Posterior vena cava (tissue), 2 donors: ENCODE measurements at places on chromosomes 4 and X.
A peak's percentile ranks its signal among the peaks of the same experiment; 100 is the strongest.

DNA sequence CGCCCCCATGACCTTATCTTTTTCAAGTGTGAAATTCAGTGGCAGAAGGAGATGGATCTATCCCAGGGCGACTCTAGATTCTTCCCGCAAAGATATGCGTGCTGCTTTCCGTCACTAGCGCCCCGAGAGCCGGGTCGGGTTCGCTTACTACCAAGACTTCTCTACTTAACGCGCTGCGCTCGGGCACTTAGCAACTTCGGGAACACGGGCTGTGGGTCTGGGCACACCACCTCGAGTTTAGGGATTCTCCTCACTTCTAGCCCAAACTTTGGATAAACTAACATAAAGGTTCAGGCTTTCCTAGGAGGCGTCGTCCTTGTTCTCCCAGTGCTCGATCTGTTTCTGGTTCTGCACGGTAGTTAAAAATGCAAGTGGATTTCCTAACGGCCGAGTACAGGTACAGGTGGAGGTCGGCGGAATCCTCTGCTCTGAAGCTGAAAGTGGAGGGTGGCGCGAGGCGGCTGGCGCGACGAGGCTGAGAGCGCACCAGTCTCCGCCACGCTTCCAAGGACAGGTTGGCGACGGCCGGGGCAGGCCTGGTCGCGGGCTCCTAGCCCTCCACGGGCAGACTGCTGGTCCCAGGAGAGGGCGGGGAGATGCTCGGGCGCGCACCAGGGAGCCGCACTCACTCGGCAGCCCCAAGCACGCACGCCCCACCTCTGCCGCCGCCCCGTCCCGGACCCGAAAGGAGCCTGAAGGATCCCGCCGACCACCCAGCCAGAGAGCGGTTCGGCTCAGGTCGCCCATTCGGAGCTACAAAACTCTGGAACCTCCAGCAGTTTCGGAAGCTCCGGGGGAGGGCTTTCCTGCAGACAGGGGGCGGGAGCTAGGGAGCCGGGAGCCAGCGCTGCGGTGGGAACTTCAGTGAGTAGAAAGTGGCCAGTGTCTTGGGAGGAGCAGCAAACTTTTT, 100.8 kb upstream of the TENM3 start:
- DNase-seq, result peak; percentile 76

DNA sequence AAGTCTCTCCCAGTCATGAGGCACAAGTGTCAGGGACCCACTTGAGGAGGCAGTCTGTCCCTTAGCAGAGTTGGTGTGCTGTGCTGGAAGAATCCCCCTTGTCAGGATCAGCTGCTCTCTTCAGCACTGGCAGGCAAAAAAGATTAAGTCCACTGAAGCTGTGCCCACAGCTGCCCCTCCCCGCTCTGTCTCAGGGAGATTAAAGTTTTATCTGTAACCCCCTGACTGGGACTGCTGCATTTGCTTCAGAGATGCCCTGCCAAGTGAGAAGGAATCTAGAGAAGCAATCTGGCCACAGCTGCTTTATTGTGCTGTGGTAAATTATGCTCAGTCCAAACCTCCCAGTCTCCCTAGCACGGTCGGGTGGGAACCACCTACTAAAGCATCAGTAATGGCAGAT, 37.4 kb upstream of the HEPH start:
- DNase-seq, result no peak

- no peak for DNase-seq
These were observed 109.8 kb upstream of the HPGD start for GRCh38 chr4:174631901-174632758.

GRCh38 chrX:109992203-109992602, 10.7 kb upstream of the TMEM164 start:
- DNase-seq, result no peak

- DNase-seq, result no peak
These were observed 69.4 kb upstream of the HGFAC start for GRCh38 chr4:3372264-3372932.

- DNase-seq, result no peak
These were observed 40.0 kb upstream of the SMARCA5 start for GRCh38 chr4:143473334-143474126.

GRCh38 chrX:147322496-147322895, 508.0 kb upstream of the CXorf51A start:
- no peak for DNase-seq

GRCh38 chrX:38694394-38694793, 106.9 kb upstream of the MID1IP1 start:
- no peak for DNase-seq

DNA sequence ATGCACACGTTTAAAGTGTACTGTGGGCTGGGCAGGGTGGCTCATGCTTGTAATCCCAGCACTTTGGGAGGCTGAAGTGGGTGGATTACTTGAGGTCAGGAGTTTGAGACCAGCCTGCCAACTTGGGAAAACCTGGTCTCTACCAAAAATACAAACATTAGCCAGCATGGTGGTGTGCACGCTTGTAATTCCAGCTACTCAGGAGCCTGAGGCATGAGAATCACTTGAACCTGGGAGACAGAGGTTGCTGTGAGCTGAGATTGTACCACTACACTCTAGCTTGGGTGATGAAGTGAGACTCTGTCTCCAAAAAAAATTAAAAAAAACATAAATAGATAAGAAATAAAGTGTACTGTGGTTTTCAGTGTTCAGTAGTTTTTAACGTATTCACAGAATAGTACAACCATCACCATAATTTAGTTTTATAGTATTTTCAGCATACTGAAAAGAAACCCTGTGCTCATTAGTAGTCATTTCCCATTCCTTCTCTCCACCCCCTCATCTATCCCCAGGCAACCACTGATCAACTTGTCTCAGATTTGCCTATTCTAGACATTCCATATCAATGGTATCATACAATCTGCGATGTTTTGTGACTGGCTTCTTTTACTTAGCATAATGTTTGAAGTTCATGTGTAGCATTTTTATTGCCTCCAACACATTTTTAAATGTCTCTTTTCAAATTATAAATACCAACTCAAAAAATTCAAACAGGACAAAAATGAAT, 19.1 kb downstream of the SLAIN2 start:
- DNase-seq, result no peak

DNA sequence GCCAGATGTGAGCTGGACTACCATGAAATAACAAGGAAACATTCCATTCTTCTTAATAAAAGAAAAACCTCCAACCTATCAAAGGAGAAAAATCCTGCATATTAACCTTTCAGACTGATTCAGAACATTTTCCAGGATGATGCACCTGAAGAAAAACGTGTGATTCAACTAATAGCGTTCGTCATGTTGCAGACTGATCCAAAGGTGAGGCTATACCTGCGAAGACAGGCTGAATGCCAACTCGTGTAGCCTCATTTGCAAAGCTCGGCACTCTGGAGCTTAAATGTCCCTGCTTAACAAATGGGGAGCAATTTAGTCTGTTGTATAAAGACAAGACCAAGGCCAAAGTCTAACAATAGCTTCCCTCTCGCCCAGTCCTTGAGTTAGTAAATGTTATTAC, 172.0 kb upstream of the NOCT start:
- no peak for DNase-seq

DNA sequence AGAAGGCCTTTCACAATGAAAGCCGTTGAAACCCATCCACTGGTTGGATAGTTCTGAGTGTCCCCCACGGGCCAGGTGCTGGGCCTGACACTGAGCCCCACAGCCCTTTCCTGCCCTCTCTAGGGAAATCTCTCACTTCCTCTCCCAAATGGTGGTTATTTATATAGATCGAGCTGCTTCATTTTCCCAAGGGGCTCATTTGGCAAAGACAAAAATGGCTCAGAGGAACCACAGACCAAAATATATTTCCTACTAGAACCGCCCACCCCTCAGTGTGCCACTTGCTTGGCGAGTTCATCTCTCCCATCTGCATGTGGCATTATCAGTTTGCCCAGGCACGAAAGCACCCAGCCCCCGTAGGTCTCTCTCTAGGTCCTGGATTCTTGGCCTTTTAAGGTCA, 53.3 kb upstream of the STIM2 start:
- no peak for DNase-seq

DNA sequence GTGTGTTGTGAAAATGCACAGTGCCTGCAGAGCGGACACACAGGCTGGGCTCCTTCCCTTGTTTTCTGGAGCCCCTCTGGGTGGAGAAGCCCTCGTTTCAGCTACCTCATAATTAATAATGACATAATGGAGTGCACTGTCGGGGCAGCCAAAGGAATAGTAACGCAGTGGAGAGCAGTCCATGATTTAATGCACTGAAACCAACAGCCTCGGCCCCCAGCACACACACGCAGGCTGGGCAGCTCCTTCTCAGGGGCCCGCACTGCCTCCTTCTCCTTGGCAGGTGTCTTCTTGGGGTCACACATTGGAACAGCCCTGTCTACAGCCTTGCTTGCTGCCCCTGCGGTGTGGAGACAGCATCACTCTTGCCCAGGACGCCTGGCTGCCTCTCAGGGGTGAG, 89.2 kb downstream of the DCTD start:
- DNase-seq, result no peak

DNA sequence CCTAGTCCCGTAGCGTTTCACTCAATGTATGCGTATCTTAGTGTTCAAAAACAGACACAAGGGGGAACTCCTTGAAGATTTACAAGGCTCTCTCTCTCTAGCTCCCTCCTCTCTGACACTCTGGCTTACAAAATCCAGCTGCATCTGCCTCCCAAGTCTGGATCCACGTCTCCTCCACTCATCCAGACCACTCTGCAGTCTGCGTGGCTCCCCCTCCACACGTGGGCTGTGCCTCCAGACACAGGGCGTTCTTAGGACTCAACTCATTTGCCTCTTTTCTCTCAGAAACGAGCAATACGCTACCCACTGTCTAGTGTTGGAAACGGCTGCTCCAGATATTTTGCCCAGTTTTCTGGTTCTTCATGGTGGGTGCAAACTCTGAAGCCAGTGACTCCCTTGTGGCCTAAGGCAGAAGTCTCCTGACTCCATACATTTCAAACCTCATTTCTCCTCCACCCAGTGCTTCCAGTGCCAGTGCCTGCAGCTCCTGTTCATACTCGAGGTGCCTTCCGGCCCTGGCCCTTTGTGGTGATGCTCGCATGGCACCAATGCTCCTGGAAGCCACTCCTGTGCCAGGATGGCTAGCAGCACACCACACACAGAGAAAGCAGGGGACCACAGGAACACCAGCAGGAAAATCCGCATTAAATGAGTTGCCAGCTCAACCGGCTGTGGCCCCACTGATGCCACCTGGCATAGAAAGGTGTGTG, 24.1 kb downstream of the NAT8L start:
- DNase-seq, result peak; percentile 34

DNA sequence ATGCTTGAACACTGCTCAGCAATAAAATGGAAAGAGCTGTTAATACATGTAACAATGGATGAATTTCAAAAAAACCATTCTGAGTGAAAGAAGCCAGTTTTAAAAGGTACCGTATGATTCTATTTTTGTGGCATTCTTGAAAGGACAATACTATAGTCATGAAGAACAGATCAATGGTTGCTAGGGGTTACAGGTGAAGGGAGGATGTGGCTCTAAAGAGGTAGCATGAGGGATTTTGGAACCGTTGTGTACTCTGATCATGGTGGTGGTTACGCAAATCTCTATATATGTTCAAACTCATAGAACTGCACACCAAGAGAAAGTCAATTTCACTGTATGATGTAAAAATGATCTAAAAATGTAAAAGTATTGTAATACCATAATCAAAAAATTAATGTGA, 40.0 kb upstream of the CTAG2 start:
- no peak for DNase-seq

DNA sequence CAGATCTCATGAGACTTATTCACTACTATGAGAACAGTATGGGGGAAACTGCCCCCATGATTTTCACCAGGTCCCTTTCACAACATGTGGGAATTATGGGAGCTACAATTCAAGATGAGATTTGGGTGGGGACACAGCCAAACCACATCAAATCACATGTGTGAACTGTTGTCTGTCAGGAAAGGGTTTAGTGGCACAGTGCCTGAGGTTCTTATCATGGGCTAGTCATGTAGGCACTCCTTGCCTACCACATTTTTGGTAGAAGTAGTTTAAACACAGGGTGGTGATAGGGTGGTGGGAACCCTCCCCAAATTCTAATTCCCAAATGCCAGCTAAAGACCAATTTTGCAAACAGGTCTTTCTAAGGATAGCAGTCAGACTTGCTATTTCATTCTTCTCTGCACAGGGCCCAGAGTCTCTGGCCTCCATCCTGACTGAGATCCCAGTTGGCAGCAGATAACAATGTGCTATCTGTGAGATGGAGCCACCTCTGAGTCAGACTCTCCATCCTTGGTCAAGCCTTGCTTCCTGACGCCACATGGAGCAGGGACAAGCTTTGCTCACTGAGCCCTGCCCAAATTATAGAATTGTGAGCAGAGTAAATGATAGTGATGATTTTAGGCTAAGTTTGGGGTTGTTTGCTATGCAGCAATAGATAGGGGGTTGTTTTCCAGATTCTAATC, 33.5 kb upstream of the SETD7 start:
- peak; percentile 80 for DNase-seq

- no peak for DNase-seq
These were observed 330.8 kb upstream of the DKK2 start for GRCh38 chr4:107366900-107367299.

DNA sequence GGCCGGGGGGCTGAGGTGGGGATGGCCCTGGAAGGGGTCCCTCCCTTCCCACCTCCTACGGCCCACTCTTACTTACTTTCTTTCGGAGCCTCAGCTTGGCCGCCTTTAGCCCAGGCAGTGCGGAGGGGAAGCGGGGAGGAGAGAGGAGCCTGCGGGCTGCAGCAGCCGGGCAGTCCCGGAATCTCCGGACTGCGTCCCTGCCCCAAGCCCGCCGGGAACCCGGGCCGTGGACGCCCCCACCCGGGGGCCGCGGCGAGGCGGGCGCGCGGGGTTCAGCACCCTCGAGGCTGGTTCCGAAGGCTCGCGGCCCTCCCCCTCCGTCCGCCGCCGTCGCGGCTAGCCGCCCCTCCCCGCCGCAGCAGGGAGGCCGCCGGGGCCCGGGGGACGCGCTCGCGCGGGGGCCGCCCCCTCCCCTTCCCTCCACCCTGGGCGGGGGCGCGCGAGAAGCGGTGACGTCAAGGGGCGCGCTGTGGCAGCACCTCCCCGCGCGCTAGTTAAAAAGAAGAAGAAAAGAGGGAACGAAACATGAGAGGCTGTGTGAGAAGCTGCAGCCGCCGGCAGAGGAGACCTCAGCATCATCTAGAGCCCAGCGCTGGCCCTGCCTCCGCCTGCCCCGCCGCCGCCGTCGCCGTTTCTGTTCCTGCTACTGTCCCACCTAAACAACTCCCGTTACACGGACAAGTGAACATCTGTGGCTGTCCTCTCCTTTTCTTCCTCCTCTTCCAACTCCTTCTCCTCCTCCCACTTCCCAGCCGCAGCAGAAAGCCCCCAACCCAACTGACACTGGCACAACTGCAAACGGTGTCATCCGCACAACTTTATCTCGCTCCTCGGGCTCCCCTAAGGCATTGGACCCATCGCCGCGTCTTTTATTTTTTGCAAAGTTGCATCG, at the start of gene HHIP:
Gene HHIP (plus strand): TSS at position 526 of the 892 bp plus-strand sequence. CDS start 520 bp downstream, outside the sequence.
- peak; percentile 80 for DNase-seq

- no peak for DNase-seq
These were observed 136.2 kb downstream of the EVC2 start for GRCh38 chr4:5572114-5572513.

- DNase-seq, result no peak
These were observed 18.7 kb upstream of the ZNF827 start for GRCh38 chr4:145957302-145957701.
